ENCODE measurements at places on chromosomes 1 and 21.
A peak's percentile ranks its signal among the peaks of the same experiment; 100 is the strongest.

DNA sequence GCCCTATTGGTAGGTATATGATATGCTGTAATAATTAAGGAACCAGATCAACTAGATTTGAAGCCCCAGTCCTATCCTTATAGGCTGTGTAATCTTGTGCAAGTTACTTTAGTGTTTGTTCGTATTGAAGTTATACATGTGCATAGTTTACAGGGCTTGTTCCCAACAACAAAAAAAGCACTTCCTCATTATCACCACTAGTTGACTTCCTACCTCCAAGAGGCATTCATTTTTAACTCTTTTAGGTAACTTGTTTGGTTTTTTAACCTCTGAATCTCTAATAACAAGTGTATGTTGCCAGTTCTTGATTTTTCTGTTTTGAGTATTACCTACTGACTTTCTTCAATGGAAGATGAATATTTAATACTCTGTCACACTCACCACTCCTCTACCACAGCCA lies 71.9 kb downstream of the ST3GAL3 start:
- DNase-seq, result no peak

DNA sequence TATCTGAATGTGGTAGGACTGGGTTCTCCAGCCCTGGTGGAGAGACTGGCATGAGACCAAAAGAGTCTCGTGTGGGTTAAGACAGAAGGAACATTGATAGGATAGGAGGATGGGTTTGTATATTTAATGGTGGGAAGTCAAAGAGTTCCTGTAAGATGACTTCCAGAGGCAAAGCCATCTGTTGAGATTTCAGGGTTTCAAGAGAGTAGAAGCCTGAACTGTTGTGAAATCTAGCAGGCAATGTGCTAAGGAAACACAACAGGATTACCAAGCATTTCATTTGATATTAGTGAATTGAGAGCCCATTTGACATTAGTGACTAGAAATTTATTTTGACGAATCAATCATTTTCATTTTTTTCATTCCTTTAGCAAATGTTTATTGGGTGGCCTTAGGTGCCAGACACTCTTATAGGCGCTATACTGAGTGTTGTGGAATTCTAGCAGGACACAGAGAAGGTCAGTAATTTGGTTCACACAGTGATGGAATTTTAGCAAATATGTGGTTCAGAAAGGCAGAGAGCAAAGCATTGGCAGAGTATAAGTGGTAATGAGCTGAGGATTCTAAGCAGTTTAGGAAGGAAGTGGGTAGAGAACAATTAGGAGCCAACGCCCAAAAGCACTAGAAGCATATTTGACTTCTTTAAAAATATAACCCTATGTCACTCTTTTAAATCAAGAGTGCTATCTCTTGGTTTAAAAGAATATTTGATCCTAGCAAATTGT lies 149.3 kb downstream of the AK5 start:
- no peak for DNase-seq

- DNase-seq, result peak; percentile 37
These were observed 183.9 kb downstream of the CAMTA1 start for GRCh38 chr1:6969106-6969505.

DNA sequence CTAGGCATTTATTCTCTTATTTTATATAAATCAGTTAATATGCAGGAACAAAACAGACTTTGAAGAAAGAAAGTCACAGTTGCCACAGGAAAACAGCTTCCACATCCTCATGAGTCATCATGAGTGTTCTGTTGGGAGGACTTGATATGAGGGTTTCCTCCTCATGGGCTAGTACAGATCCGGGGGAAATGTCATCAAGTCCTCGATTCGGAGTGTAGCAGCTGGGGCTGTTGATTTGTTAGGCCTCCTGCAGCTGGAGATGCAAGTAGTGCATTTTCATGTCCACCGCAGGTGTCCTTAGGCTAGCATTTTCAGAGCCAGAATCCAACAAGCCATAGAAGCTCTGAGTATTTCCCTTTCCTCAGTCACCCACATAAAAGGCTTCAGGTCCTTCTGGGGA lies 36.7 kb downstream of the ADAM30 start:
- DNase-seq, result no peak

- DNase-seq, result peak; percentile 86
These were observed 509 bp downstream of the ADAMTS4 start for GRCh38 chr1:161198194-161198896.

GRCh38 chr1:244336232-244336899 lies 115.3 kb downstream of the ADSS2 start:
- DNase-seq, result no peak

GRCh38 chr1:91781371-91781825 lies 104.6 kb downstream of the TGFBR3 start:
- no peak for DNase-seq

DNA sequence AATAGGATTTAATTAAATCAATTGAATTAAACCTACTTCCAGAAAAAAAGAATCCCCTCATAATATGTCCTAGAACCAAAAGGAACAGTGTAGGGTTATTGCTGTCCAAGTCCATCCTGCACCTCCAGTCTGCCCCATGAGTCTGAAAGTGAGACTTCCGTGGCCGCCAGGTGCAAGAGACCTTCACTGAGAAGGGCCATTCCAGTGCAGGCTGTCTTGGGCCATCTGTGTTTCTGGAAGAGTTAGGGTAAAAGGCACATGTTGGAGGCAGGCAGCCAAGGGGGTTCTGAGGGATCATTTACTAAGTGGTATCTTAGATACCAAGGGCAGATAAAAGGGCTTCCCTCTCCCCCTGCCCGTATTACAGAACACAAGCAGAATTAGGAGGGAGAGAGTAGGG lies 31.0 kb downstream of the UBE2T start:
- no peak for DNase-seq

DNA sequence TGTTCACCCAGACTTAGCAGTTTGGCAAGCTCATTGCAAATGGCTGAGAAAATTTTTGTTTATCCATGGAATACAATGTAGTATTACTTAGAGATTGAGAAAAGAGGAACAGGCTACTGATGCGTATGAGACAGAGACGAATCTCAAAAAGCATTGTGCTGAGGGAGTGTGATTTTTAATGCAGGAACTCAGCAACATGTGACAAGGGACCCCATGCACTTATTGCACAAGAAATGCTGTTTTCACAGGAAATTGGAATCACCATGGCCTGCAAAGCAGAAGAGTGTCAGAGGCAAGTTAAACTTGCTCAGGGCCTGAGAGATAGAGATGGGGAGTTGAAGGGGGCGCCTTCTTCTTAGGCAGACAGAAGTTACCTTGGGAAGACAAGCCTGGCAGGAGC lies 32.6 kb upstream of the TLR5 start:
- no peak for DNase-seq

DNA sequence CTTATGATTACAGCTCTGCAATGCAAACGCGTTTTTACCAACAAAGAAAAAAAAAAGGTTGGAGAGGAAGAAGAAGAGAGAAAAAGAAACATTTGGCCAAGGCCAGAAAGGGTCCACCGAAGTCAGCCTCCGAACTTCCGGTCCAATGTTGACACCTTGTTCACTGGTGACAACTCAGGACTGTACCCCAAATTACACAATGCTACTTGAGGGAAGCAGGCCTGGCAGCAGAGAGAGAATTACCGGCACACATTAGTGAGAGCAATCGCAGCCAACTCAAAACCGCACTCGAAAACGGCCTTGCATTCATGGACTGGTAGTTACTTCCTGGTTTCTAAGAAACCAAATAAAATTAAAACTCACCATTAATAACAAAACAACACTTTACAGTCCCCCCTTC lies 652.5 kb downstream of the KIF26B start:
- DNase-seq, result no peak

- peak; percentile 91 for DNase-seq
These were observed 61.4 kb upstream of the DIRAS3 start for GRCh38 chr1:68111519-68112436.

DNA sequence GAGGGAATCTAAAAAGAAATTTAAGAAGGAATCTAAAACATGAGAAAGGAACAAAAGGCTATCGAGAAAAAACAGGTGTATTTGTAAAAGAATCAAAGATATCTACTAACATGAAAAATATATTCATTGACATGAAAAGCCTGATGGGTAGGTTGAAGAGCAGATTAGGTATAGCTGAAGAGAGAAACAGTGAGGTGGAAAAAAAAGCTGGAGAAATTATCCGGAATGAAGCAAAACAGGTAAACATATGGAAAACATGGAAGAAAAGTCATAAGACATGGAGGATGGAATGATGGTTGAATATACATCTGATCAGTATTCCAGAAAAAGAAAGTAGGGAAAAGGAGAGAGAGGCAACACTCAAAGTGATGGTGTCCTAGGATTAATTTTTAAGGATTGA lies 9.6 kb downstream of the EVA1C start:
- DNase-seq, result no peak

GRCh38 chr21:38712071-38712470 lies 93.7 kb upstream of the ETS2 start:
- no peak for DNase-seq

DNA sequence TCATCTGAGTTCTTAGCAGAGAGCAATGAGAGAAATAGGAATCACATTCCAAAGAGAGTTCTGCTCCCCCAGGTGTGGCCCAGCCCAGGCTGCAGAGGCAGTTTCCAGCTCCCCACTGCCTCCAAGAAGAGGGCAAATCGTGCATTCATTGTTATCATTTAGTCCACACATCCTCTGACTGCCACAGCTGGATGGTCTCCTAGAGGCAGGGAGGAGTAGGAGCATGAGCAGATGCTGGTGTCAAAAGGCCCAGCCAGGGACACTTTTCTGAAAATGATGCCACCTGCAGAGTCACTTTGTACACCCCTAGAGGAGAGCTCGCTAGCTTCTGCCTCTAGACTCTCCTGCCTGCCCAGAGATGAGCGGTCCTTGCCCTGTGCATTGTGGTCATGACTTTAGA lies 33.6 kb upstream of the GNPAT start:
- DNase-seq, result no peak

DNA sequence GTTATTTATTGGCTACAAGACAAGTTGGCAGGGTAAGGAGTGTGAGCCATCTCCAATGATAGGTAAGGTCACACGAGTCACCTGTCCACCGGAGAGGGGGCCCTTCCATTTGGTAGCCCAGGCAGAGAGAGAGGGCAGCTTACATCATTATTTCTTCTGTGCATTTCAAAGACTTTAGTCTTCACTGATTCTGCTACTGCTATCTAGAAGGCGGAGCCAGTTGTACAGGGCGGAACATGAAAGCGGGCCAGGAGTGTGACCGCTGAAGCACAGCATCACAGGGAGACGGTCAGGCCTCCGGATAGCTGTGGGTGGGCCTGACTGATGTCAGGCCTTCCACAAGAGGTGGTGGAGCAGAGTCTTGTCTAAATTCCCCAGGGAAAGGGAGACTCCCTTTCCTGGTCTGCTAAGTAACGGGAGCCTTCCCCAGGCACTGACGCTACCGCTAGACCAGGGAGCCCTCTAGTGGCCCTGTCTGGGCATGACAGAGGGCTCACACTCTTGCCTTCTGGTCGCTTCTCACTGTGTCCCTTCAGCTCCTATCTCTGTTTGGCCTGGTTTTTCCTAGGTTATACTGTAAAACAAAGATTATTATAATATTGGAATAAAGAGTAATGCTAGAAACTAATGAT lies 36.7 kb downstream of the ZNF695 start:
- DNase-seq, result peak; percentile 83

DNA sequence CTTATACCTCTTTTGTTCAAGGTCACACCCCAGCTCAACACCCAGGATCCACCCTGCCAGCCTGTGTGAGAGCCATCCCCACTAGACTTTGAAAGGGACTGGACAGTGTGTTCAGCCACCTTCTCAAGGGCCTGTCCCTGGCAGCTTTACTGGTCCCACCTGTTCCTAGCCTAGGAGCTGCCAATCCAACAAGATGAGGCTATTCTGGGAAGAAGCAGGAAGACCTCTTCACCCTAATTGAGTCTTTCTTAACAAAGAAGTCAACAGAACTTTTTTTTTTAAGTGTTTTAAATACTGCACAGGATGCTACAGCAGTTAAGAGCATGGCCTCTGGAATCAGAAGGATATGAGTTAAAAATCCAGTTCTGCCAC lies 95.8 kb upstream of the HOOK1 start:
- DNase-seq, result no peak
